ENCODE measurements at places on chromosomes 1 and 21.

DNA sequence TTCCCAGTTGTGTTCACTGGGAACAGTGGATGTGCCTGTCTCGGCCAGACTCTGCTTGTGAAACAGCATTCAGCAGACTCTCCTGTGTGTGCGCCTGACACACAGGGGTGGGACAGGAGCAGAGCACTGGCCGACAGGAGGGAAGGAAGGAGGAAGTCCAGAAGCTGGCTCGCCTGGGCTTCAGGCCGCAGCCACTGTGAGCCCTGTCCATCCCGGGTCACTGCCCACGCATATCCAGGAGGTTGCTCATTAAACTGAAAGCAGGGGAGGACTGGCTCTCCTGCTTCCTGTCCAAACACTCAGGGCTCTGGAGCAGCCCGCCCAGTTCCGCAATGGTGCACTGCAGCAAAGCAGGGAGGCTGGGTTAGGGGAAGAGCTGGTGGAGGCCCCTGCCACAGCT, 218.7 kb upstream of the VAMP3 start:
- no peak for DNase-seq

DNA sequence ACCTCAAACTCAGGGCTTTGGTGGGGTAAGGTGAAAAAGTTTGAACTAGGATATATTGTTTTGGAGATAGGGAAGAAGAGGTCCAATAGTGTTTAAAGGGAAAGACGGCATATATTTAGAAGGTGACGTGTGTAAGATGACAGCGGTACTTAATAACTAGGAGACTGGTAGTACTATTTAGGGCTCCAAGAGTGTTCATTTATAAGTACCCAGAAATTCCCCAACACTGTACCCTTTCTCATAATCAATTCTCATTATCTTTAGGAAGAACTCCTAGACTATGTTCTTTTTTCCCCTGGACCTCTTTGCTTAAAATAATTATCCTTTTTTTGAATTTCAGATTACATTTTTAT, 1.5 kb downstream of the LYPLAL1 start:
- no peak for DNase-seq

- no peak for DNase-seq
Measured at GRCh38 chr1:228087771-228088251, 5.3 kb downstream of the ARF1 start.

DNA sequence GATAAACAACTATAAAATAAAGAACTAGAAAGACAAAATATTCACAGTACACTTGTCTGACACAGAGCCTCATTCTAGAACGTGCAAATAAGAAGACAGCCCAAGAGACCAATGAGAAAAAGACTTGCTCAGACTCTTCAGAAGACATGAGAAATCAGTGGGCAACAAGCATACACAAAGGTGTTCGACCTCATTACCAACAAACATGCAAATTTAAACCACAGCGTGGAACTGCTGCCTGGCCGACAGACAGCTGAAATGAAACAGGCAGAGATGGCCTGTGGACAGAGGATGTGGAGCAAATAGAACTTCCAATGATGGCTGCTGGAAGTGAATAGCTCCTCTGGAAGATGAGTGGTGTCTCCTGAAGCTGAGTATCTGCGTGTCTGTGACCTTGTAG, 22.4 kb upstream of the COL6A1 start:
- no peak for DNase-seq

DNA sequence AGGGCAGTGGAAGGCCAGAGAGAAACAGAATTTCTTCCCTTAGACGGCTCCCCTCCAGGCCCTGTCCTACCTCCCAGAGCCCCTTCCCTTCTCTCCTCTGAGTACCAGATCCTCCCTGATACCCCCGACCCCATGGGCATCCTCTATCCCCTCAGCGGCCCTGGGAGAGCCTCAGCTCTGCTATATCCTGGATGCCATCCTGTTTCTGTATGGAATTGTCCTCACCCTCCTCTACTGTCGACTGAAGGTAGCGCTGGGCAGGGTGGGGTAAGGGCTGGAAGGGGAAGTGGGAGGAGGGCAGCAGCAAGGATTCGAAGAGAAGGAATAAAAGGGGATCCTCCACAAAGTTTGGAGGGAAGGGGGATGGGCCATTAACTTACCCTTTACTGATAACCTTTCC, 2.7 kb downstream of the FCER1G start:
- no peak for DNase-seq

GRCh38 chr1:66678146-66678545, 74.1 kb upstream of the DYNLT5 start:
- DNase-seq: no peak

DNA sequence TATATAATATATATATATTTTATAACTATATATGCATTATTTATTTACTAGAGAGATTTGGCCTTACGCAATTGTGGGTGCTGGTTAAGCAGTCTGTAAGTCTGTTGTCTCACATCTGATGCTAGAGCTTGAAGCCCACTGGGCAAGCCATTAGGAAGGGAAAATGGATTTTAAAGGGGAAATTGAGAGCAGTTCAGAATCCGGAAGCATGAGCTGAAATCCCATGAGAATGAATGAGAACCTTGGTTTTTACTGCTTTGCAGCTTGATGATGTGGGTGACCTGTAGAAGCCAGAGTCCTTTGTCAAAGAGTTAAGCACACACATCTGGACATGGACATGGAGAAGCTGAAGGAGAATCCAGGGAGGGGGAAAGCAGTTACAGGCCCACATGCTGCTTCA, 220.8 kb upstream of the DAB1 start:
- DNase-seq: no peak

GRCh38 chr21:27507695-27508094, 540.8 kb upstream of the ADAMTS5 start:
- no peak for DNase-seq

DNA sequence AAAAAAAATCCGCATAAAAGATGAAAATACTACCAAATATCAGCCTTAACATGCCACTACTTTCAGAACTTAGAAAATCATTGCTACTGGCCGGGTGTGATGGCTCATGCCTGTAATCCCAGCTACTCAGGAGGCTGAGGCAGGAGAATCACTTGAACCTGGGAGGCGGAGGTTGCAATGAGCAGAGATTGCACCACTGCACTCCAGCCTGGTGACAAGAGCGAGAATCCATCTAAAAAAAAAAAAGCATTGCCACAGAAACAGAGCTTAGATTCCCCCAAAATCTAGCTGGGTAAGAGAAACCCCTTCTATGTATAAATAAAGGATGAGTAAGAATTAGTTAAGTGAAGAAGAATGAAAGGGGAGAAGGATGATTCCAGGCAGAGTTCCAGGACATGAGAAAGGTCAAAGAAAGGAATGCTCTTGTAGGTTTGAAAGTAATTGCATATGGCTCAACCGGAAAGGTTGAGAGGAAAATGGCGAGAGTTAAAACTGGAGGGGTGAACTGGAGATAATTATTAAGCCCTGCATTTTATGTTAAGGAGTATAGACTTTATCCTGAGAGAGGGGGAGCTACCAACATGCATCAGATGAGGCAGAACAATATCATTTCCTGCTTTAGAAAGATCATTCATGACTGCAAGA, 19.7 kb upstream of the NRDC start:
- no peak for DNase-seq

GRCh38 chr21:32682696-32683474, 44.9 kb downstream of the SYNJ1 start:
- DNase-seq: peak; percentile 47

DNA sequence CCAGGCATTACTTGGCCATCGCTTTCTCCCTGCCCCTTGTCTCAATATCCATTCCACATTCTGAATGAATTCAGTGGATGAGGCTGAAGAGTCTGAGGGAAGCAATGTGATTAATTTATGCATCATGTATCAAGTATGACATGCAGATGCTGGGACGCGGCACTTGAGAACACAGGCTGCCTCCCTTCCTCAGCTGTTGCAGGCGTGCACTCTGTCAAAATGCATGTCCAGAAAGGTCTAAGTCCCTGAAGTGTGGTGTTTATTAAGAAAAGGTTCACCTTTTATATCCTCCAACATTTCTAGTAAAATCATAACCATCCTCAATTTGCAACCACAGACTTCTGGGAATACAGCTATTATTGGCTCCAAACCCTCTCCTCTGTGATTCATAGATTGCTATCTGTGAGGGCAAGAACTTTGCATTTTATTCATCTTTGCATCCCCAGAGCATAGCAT, 22.6 kb upstream of the RAB3GAP2 start:
- no peak for DNase-seq

- no peak for DNase-seq
Measured at GRCh38 chr1:101595881-101596374, 359.1 kb downstream of the S1PR1 start.

DNA sequence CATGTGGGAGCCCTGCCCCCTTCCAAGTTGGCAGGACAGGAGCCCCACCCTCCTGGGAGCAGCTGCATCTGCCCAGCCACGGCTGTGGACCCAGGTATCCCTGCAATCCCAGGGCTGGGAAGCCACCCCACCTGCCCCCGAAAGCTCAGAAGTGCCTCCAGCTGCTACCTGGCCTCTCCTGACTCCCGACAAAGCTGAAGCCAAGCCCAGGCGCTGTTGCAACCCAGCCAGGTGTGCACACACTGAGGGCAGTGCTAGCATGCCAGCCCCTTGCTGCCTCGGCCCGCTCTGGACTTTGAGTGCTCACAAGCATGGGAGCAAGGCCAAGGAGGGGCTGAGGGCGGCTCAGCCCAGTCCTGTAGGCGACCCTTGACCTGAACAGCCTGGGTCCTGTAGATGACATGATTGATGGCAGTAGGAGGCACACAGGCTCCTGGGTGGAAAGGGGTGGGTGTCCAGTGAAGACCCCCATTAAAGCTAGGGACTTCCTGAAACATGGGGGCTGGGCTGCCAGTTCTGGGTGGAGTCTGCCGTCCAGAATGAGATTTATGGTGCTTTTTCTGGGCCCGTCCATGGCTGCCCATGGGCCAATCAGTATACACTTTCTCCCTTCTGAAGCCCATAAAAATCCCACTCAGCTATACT, 2.8 kb upstream of the SSU72 start:
- no peak for DNase-seq
